Chondrocyte (in vitro differentiated cells): ENCODE measurements at places on chromosomes 5 and 9. TPM values are rescaled to one million over a fixed set of nuclear protein-coding genes. Genes with fewer than 3 reads are reported as not detected.

Gene PLGRKT
- total RNA-seq: 11.1 to 16.6 TPM (median 13.5 TPM) in 3 replicates

Gene GALNT12
- total RNA-seq: 0.34 to 0.55 TPM in 2 of 3 replicates, not detected in the other

Gene DNAJA1
- total RNA-seq: 81.2 to 121 TPM (median 81.9 TPM) in 3 replicates

Gene UNC13B
- total RNA-seq: 29.8 to 32.8 TPM (median 31.8 TPM) in 3 replicates

Gene CKS2
- total RNA-seq: 22.6 to 24.5 TPM (median 24.0 TPM) in 3 replicates

Gene RASGRF2
- total RNA-seq: 0.87 to 2.0 TPM (median 0.92 TPM) in 3 replicates

Gene WNT8A
- total RNA-seq: not detected in 3 replicates

Gene IL3
- not detected in 3 replicates for total RNA-seq

Gene PCDHB5
- total RNA-seq: 6.6 to 11.4 TPM (median 10.2 TPM) in 3 replicates

Gene ARRDC1
- 24.5 to 27.3 TPM (median 27.2 TPM) in 3 replicates for total RNA-seq

Gene CAVIN4
- total RNA-seq: 0.46 to 0.87 TPM (median 0.62 TPM) in 3 replicates

Gene AQP7
- 0.30 to 0.80 TPM (median 0.33 TPM) in 3 replicates for total RNA-seq

Gene LHX6
- not detected in 3 replicates for total RNA-seq

Gene MGAT4B
- total RNA-seq: 135 to 144 TPM (median 142 TPM) in 3 replicates

Gene NUDT12
- total RNA-seq: 5.0 to 7.6 TPM (median 7.4 TPM) in 3 replicates

DNA sequence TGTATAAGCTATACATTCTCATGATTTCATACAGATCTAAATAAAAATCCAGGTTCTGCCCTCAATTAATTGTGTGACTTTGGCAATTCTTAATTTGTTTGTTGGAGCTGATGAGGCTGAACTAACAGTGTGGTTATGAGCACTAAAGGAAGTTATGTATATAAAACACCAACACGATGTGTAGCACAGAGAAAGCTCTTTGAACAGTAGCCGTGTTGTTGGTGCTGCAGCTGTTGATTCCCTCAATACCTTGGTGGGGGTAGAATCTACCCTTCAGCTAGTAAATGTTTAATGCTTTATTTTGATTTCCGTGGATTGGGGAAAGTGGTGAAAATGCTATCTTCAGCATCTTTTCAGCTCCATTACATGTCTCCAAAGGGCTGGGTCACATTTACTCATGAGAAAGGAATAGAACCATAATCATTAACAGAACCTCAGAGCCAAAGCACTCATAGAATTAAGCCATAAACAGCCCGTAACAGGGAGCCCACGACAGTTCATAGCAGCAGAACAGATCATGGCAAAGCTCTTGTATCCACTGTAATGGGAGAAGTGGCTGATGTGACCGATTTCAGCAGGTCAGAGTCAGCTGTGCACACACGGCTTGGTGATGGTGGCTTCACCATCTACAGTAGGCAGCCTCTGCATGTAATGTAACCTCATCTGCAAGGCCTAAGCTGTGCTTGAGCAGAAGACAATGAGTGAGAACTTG is 332.7 kb downstream of the DIRAS2 start:
- DNase-seq: no peak
- H3K36me3 ChIP-seq: no peaks in the 10 kb centered on the region
- peak overlapping the region; percentile 25 for H3K27ac ChIP-seq
- no peaks in the 10 kb centered on the region for H3K27me3 ChIP-seq

DNA sequence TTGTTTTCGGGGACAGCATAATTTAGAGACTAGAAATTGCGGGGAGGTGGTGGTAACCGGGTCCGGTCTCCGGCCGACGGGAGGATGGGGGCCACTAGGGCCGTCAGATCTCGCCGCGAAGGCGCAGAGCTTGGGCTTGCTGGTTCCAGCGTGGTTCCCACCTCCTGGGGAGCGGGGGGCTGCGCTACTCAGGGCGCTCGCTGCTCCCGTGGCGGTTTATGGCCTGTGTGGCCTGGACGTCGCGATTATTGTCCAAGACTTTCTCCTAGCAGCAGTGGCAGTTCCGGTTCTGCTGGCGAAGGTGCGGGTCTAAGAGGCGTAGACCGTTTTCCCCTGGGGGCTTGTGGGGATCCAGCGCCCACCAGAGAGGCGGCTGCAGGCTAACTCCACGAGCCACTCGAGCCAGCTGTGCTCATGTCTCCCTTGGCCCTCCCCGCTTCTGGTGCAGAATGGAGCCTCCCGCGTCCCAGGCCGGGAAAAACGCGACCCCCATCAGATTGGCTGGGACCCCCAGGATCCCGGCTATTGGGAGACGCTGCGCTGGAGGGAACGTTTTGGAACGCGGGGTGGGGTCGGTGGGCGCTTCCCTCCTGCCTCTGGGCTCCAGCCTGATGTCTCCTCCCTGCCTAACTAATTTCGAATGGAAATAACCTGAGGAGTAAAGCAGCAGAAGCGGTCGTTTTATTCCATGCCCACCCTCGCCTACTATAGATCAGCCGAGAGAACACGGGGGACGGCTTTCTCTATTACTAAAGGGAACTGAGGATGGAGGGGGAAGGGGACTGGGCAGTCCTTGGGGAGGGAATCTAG is 87.1 kb downstream of the ENTREP1 start:
- DNase-seq: no peak
- H3K27me3 ChIP-seq: peaks cover 8% of the 10 kb centered on the region
- H3K4me3 ChIP-seq: no peak overlapping the region
- H3K4me1 ChIP-seq: no peaks in the 10 kb centered on the region

- no peak overlapping the region for H3K4me3 ChIP-seq
- peaks cover 24% of the 10 kb centered on the region for H3K4me1 ChIP-seq
- no peak overlapping the region for H3K27ac ChIP-seq
- no peaks in the 10 kb centered on the region for H3K27me3 ChIP-seq
- DNase-seq: no peak
- H3K36me3 ChIP-seq: no peaks in the 10 kb centered on the region
These were observed 147.2 kb downstream of the PCSK1 start for GRCh38 chr5:96285823-96286222.

GRCh38 chr9:130770679-130771442 is 64.2 kb upstream of the ABL1 start:
- H3K36me3 ChIP-seq: peaks cover 2% of the 10 kb centered on the region
- DNase-seq: no peak
- no peak overlapping the region for H3K4me3 ChIP-seq
- peaks cover 42% of the 10 kb centered on the region for H3K4me1 ChIP-seq
- H3K27me3 ChIP-seq: no peaks in the 10 kb centered on the region

GRCh38 chr9:121900163-121900562 is 192.9 kb downstream of the TTLL11 start:
- no peaks in the 10 kb centered on the region for H3K27me3 ChIP-seq
- DNase-seq: no peak
- H3K27ac ChIP-seq: no peak overlapping the region
- peaks cover 9% of the 10 kb centered on the region for H3K36me3 ChIP-seq

GRCh38 chr5:919356-920000 is 26.8 kb downstream of the TRIP13 start:
- H3K27ac ChIP-seq: no peak overlapping the region
- H3K4me3 ChIP-seq: no peak overlapping the region
- no peaks in the 10 kb centered on the region for H3K4me1 ChIP-seq

DNA sequence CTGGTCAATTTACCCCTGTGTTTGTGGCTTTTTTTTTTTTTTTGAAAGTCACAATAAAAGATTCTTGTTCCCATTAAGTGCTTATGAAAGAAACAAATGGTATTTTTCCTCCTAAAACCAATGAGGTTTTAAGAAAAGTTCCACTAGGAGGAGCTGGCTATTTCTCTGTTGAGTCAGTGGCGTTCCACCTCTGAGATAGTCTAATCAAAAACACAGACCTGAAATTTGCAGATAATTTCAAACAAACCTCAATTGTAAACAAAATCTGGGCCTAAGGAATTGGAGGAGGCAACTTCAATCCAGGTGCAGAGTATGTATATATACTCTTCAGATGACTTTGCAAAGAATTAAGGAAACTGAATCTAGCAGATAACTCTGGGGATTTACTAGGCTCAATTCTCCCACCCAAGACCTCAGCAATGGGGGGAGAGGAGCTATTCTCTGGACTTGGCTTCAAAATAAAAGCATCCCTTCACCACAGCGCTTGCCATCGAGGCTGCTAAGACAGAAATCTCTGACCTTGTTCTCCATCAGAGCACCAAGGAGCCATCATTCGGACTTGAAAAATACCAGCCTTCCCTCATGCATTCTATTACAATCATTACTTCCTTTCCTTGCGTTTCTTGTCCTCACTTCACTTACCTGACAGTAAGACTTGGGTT is 52.4 kb downstream of the FANCC start:
- no peak overlapping the region for H3K27ac ChIP-seq
- DNase-seq: no peak
- H3K4me3 ChIP-seq: no peak overlapping the region
- H3K4me1 ChIP-seq: peaks cover 16% of the 10 kb centered on the region

DNA sequence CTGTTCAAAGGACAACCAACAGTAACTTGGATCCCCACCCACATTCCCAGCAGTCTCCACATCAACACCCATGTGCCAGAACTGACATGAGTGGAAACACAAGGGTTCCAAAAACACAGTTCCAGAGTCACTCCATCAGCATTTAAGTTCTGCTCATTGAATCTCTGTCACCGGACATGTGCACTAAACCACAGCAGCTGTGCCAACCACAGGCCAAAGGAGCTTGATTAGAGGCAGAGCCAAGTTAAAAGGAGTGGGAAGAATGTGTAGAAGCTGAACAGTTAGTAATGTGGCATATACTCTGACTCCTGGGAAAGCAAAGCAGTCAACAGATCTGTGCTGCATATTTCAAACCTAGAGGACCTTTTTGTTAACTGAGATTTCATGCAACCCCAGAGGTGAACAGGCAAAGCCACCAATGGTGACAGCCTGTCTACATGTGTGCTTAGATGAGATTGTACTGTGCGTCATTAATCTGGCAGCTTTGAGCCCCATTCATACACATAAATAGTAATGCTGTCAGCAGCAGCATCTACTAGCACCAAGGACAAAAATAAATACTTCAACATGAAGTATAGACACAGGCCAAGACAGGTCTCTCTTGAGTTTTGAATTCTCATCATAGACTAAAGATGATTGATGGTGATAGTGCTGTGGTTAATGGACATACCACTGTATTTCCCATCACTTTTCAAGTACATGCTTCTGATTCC is 16.4 kb upstream of the FST start:
- no peak for DNase-seq
- no peak overlapping the region for H3K27ac ChIP-seq
- no peaks in the 10 kb centered on the region for H3K4me1 ChIP-seq
- H3K36me3 ChIP-seq: no peaks in the 10 kb centered on the region
- H3K27me3 ChIP-seq: no peaks in the 10 kb centered on the region
- H3K4me3 ChIP-seq: no peak overlapping the region

DNA sequence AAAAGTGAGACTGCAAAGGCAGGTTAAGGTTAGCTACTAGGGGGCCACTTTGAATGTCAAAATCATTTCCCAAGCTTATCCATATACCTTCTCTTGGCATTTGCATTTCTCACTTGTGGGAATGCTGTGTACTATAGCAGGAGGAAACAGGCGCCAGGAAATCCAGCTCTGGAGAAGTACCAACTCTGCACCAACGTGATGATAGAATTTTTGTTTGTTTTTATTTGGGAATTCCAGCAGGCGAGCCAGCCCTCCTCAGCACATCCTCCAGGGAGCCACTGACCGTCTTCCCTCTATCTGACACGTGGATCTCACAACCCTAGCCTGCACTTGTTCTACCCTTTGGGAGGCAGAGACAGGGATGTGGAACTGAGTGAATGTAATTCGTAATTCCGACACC is 318.0 kb downstream of the ACTL7B start:
- no peak overlapping the region for H3K27ac ChIP-seq
- no peaks in the 10 kb centered on the region for H3K36me3 ChIP-seq
- peaks cover 19% of the 10 kb centered on the region for H3K4me1 ChIP-seq
- H3K4me3 ChIP-seq: no peak overlapping the region
- DNase-seq: no peak

GRCh38 chr5:11955331-11955730 is 51.1 kb upstream of the CTNND2 start:
- H3K27ac ChIP-seq: no peak overlapping the region
- no peaks in the 10 kb centered on the region for H3K4me1 ChIP-seq
- no peak overlapping the region for H3K4me3 ChIP-seq
- H3K36me3 ChIP-seq: no peaks in the 10 kb centered on the region
- DNase-seq: no peak
- H3K27me3 ChIP-seq: peaks cover 2% of the 10 kb centered on the region

GRCh38 chr9:10396615-10397014 is 216.2 kb downstream of the PTPRD start:
- peaks cover 10% of the 10 kb centered on the region for H3K27me3 ChIP-seq
- H3K27ac ChIP-seq: no peak overlapping the region
- H3K36me3 ChIP-seq: no peaks in the 10 kb centered on the region

DNA sequence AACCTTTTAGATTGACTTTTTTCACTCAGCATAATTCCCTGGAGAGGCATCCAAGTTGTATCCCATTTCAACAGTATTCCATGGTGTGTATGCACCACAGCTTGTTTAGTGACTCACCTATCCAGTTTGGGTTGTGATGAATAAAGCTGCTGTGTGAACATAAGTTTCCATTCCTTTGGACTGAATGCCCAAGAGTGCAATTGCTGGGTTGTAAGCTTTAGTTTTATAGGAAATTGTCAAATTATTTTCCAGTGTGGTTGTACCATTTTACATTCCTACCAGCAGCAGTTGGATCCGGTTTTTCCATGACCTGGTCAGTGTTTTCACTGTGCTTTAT is 60.9 kb upstream of the TMED7 start:
- H3K36me3 ChIP-seq: no peaks in the 10 kb centered on the region
- peak overlapping the region; percentile 61 for H3K27ac ChIP-seq
- H3K27me3 ChIP-seq: peaks cover 6% of the 10 kb centered on the region
- peaks cover 19% of the 10 kb centered on the region for H3K4me1 ChIP-seq
- no peak for DNase-seq
- no peak overlapping the region for H3K4me3 ChIP-seq

DNA sequence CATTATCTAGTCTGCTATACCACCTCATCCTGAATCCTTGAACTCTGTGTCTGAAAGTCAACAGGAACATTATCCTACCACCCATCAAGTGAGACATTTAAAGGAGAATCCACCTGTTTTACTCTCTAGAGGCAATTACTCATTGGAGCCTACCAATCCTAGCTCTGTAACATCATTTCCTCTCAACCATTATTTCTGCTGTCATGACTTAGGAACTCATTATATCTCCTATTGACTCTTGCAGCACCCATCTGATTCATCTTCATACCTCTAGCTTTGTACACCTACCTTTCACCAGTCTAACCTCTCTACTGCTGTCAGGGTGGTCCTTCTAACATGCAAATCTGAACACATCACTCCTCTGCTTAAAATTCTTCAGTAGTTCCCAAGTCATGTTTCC is 481.5 kb downstream of the NFIB start:
- no peak overlapping the region for H3K4me3 ChIP-seq
- no peaks in the 10 kb centered on the region for H3K4me1 ChIP-seq
- H3K27ac ChIP-seq: no peak overlapping the region
- H3K27me3 ChIP-seq: peaks cover 2% of the 10 kb centered on the region
- no peak for DNase-seq

GRCh38 chr9:96150324-96151227 is 151.4 kb downstream of the HSD17B3 start:
- DNase-seq: no peak
- H3K27me3 ChIP-seq: peaks cover 14% of the 10 kb centered on the region
- peaks cover 2% of the 10 kb centered on the region for H3K36me3 ChIP-seq
- H3K27ac ChIP-seq: no peak overlapping the region
- peaks cover 11% of the 10 kb centered on the region for H3K4me1 ChIP-seq

DNA sequence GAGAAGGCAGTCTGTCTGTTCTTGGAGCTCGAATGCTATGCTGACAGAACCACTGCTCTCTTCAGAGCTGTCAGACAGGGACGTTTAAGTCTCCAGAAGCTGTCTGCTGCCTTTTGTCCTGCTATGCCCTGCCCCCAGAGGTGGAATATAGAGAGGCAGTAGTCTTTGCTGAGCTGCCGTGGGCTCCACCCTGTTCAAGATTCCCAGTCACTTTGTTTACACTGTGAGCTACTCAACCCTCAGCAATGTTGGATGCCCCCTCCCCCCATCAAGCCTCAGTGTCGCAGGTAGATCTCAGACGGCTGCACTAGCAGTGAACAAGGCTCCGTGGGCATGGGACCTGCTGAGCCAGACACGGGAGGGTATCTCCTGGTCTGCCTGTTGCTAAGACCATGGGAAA is 344.2 kb downstream of the TMEM161B start:
- no peaks in the 10 kb centered on the region for H3K36me3 ChIP-seq
- no peak overlapping the region for H3K27ac ChIP-seq
- H3K4me1 ChIP-seq: no peaks in the 10 kb centered on the region
- H3K27me3 ChIP-seq: no peaks in the 10 kb centered on the region
